GM06990 (cell line): ENCODE measurements at places on chromosomes 11 and 22.

- no peak for DNase-seq
These were observed 177.2 kb upstream of the MTMR2 start for GRCh38 chr11:96101146-96101545.

GRCh38 chr11:43267856-43268580 is 43.8 kb upstream of the API5 start:
- no peak for DNase-seq

DNA sequence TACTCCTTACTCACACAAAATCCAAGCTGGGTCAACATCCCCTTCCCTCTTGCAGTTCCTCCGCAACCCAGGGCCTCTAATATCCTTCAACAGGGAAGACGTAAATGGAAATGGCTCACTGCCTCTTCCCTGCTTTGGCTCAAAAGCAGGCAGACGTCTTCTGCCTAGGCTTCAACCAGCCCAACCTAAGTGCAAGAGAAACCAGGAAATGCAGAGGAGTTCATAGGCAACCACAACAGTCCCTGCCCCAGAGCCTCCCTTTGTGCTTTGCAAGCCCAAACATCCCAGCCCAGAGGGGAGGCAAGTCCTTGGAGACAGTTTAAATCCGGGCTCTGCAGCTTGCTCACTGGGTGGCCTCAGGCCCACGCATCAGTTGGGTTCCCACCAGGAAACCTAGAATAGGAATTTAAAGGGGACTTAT is 33.3 kb downstream of the CD6 start:
- no peak for DNase-seq

- DNase-seq, result no peak
These were observed 54.6 kb upstream of the ASPHD2 start for GRCh38 chr22:26374391-26375026.

GRCh38 chr11:2550606-2550970 is 105.8 kb downstream of the KCNQ1 start:
- DNase-seq, result no peak

GRCh38 chr22:50025993-50026392 is 13.4 kb upstream of the IL17REL start:
- DNase-seq, result no peak

- DNase-seq, result no peak
These were observed 436.4 kb upstream of the CCDC90B start for GRCh38 chr11:83722392-83723119.

DNA sequence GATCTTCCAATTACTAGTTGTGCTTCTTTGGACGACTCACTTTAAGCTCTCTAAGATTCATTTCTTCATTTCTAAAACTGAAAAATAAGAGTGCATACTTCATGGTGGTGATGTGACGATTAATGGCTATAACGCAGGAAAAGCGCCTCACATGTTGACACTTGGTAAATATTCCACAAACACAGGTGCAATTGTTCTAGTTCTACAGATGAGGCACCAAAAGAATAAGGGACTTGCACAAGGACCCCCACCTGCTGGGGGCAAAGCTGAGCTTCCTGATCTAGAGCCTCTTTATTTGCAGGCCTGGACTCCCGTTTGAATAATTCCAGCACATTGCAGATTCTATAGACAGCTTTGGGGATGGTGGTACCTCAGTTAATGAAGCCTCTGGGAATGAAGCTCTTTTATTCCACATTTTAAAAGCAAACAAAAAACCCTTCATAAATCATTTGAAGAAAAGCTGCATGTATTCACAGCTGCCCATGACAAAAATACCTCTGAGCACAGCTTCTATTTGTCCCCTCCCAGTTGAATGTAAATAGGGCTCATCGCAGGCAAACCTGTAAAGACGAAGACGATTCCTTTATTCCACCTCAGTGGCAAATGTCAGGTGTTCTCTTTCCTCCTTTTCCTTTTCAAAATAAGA is 14.9 kb upstream of the CADM1 start:
- DNase-seq, result no peak

DNA sequence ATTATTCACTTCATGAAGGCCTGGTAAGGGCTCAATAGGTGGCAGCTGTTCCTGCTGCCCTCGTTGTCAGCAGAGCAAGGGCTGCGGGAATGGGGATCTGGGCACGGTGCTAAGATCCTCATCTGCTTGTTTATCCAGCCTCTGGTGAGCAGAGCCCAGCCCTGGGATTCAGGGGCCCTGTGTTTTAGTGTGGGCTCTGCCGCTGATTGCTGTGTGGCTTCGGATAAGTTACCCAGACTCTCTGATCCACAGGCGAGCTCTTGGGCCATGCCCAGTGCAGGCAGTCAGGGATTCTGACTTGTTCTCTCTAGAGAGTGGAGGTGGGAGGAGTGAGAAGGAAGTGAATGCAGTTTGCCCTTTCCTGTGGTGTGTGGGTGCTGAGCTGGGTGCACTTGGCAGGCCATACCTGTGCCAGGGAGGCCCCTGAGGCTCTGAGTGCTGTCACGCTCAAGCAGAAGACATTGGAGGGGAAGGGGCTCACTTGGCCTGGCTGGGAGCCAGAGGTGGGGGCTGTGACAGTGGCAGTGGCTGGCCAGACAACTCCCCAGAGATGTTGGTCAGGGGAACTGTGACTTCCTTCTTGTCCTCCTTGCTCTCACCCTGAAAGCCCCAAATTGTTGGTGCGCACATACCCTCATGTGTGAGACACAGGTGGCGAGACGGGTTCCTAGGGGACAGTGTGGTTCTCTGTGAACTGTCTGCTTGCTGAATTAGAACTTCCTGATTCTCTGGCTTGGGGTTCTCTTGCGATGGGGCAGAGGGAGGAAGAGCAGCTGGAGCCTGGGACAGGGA is 43.7 kb downstream of the CD82 start:
- DNase-seq, result peak; percentile 75

DNA sequence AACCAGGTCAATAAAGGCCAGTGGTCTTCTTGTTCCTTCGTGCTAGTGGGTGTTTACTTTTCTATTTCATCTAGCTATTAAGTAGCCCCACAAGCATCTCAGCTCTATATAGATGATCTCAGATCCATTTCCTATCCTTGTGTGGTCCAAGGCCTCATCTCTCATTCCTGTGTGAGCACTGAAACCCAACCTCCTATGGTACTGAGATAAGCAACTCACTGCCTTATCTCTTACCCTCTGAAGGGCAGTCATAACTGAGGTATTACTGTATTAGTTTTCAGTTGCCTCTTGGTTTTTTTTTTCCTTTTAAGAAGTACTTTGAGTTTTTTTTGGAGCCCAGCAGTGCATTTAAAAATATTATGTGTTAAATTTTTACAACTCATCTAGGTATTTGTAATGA is 28.3 kb downstream of the ACER3 start:
- DNase-seq, result no peak

- DNase-seq, result no peak
These were observed 11.0 kb upstream of the B4GALNT4 start for GRCh38 chr11:358129-358800.

DNA sequence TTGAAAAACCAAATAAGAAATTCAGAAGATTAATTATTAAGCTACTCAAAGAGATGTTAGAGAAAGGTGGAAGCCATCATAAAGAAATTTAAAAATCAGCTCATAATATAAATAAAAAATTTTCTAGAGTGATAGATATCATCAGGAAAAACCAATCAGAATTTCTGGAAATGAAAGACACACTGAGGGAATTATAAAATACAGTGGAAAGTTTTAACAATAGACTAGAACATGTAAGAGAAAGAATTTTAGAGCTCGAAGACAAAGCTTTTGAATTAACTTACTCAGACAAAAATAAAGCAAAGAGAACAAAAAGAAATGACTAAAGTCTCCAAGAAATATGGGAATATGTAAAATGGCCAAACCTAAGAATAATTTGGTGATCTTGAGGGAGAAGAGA is 1926.9 kb upstream of the RAG2 start:
- DNase-seq, result no peak

- DNase-seq, result no peak
These were observed 1.8 kb downstream of the ARHGAP1 start for GRCh38 chr11:46698597-46698996.

GRCh38 chr11:59767225-59767611 is 12.0 kb downstream of the STX3 start:
- no peak for DNase-seq

GRCh38 chr11:834371-835316 is 1.9 kb downstream of the CD151 start:
- no peak for DNase-seq

DNA sequence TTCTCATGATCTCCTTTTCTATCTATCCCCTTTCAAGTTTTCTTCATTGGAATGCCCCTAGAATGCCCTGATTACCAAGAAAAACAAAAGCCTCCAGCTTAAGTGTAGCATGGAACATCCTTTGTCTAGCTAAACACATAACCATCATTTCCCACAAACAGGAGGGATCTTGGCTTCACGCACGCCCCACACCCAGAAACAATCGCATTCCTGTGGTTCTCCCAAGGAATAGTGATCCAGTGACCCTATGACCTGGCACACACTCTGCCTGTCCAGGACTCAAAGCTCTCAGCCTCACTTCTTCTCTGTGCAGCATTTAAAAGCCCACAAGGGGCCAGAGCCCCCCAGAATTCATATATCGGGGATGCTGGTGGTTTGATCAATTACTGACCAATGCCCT is 9.3 kb upstream of the POU2AF1 start:
- DNase-seq, result no peak

- no peak for DNase-seq
These were observed 16.5 kb upstream of the ETS1 start for GRCh38 chr11:128603752-128604414.

DNA sequence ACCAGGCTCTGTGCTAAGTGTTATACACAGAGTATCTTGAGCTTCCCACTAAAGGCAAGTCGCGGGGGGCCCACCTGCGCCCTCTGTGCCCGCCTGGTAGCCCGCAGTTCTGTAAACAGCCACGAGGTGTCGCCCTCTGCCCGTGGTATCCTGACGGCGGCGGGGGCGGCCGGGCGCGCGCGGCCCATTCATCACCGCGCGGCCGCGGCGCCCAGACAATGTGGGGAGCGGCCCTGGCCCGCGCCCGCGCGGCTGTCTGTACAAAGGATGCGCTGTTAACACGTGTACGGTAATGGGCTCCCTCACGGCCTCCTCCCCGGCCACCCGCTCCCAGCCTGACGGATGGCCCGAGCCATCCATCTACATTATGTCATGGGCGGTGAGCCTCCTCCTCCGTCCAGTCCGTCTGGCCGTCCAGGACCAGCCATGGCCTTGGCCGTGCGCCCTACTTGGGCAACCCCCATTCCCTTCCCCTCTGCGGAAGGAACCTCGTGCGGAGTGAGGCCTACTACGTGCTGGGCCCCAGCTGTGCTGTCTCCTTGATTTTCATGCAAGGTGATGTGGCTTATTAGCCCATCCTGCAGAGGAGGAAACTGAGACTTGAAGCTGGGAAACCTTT is 99.4 kb downstream of the MIAT start:
- DNase-seq, result peak; percentile 56

DNA sequence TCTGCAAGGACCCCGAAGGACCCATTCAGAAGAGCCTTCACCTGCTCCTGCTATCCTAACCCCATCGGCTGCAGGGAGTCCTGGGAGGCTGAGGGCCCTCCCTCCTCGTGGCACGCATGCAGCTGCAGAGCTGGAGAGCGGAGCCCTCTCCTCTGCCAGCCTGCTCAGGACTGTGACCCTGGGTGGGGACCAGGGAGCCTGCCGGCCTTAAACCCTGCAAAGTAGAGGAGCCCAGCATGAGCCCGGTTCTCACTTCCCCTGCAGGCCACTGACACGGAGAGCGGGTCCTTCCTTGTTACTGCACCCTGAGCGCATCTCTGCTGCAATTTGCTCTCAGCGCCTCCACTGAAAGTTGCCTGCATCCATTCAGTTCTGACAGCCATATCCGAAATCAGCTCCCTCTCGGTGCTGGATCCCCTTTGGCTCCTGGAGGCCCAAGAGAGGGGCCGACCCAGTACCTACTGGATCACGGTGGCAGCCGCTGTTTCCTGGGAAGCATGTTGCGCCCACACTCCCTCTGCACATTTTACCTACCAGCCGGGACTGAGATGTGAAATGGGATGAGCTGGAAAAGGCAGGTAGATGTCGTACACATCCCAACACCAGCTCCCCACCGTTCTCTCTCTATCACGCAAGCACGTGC is 312.1 kb downstream of the NTM start:
- DNase-seq, result no peak

DNA sequence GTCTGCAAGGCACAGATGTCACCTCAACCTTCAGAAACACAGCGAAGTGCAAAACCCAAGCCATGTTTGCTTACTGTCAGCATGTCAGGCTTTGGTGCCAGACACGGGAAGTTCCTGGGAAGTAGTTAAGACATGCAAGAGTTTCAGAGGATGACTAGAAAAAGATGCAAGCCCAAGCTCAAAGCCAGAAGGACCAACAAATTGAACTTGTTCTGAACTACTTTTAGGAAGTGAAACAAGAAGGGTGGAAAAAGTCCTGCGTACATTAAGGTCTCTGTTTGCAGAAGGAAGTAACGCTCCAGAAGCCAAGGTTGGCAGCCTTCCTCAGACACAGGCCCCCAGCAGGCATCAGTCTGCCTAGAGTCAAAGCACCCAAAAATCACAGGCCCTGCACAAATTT is 2.6 kb downstream of the AP1B1 start:
- DNase-seq, result peak; percentile 52

DNA sequence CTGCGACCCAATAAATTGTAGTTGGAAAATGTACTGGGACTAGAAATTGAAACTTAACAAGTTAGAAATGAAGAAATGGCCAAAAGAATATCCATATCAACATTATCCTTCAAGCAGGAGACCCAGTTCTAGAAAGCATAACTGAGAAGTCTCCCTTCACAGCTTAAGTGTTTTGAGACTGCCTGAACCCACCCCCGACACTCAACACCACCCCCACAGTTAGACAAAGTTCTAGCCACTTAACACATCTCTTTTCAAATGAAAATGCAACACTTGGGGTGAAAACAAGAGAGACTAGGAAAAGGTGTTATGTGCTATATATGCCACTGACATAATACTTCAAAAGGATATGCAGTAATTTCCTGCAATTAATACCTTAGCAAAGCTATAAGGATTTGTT is 184.5 kb downstream of the SOX6 start:
- no peak for DNase-seq

- DNase-seq, result no peak
These were observed 28.4 kb downstream of the RASD2 start for GRCh38 chr22:35568751-35569739.
